ENCODE measurements at places on chromosomes 4 and X.

- no peak for DNase-seq
These were observed 134.3 kb downstream of the BMPR1B start for GRCh38 chr4:94892051-94892450.

- no peak for DNase-seq
These were observed 132.2 kb downstream of the NKX6-1 start for GRCh38 chr4:84366907-84367306.

- no peak for DNase-seq
These were observed 52.1 kb downstream of the TMEM165 start for GRCh38 chr4:55447831-55448230.

DNA sequence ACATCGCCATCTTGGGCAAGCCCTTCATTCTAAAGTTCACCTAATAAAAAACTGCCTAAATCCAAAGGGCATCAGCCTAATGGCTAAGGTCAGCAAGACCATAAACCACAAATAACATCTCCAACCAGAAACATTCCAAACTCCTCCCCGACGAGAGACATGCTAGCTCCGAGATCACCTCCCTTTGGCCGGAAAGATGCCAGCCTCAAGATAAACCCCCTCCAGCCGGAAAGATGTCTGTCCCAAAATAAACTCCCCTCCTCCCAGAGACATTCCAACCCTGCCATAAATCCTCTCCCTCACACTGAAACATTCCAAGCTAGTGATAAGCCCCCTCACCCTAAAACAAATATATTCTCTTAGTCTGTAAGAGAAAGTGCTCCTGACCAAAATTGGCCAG, 13.3 kb upstream of the DYNLT3 start:
- no peak for DNase-seq

GRCh38 chr4:113383111-113383785, 333.8 kb downstream of the ANK2 start:
- no peak for DNase-seq

GRCh38 chr4:95283320-95283719, 265.5 kb downstream of the UNC5C start:
- DNase-seq, result no peak

DNA sequence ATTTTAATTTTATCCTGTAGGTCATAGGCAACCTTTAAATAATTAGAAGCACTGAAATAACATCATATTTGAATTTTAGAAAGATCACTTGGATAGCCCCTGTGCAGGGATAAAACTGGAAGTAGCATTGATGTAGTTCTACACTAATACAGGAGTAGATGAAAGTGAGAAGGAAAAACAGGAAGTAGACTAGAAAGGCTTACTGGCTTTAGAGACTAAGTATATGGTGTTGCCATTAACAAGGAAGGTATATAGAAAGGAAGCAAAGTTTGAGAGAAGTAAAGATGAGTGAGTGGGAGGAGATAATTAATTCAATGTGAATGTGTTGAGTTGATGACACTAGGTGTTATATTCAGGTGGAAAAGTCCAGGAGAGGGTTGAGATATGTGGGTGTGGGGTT, 73.1 kb upstream of the EPGN start:
- no peak for DNase-seq

All from activated CD8-positive, alpha-beta T cell treated with anti-CD3 and anti-CD28 coated beads, Interleukin-2, amount 10 ng/mL, durations not matched to agents 7 days and 5 days (primary cell).